ENCODE measurements at places on chromosomes 7 and 10.

DNA sequence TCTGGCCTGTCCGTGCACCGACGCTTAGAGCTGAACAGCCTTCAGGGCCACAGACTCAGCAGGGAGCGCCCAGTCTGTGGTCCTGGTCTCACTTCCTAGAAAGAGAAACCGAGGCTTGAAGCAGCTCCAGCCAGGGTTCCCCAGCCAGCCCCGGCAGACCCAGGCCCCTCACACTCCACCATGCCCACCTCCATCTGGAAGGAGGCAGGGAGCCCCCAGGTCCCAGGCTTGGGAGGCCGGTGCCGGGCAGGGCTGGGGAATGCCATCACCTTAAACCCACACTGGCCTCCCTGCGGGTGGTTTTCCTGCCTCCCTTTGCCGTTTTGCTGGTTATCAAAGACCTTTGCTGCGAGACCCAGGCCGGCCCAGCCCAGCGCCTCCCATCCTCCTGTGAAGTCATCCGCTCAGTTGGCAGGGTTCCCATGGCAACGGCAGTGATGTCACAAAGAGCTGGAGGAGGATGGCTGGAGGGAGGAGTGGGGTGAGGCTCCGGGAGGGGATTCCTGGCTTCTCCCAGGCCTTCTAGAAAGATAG lies 24.0 kb downstream of the ELFN1 start:
- no peak for DNase-seq

DNA sequence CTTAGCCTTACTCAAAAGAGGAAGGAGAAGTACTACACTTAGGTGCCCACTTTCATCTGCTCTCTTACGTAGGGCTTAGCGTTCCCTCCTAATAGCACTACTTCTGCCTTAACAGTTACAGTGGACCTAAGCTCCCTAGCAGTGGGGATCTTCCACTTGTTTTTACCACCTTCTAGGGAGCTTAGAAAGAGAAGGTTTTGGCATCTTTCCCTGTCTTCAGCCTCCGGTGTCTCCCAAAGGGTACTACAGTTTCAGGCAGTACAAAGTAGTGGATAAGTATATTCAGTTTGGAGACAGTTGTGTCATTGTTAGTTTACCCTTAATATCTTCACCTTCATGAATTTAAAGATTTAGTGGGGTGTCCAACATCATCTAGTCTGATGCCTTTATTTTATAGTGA lies 14.6 kb downstream of the CHRM2 start:
- DNase-seq = no peak

GRCh38 chr10:114471906-114472876 lies 67.9 kb upstream of the AFAP1L2 start:
- no peak for DNase-seq

DNA sequence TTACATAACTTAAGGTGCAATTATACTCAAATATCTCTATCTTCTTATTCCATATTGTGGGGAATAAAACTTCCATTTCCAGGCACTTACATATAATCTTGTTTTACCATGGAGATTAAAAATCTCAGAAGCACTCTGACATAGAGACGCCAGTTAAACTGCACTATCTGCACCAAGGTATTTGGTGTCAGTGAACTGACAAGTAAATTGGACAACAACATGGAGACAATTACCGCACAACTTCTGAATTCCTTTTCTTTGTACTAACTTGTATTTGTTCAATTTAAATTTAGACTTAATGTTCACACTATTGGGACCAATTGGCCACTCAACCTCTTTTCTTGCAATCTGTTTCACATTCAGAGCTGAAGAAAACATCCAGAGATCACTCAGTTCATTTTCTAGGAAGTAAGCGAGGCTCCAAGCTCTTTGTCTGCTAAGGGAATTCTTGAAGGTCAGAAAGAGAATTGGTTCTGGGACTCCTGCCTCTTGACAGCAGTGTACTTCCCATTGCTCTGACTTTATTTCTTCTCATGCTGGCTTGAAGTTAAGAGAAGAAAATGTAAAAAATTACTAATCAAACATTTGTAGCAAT lies 184.7 kb downstream of the CHCHD3 start:
- no peak for DNase-seq

GRCh38 chr7:2169923-2170575 lies 62.7 kb downstream of the MAD1L1 start:
- DNase-seq = no peak

- DNase-seq = no peak
Measured at GRCh38 chr10:117723343-117723742, 180.8 kb downstream of the EMX2 start.

DNA sequence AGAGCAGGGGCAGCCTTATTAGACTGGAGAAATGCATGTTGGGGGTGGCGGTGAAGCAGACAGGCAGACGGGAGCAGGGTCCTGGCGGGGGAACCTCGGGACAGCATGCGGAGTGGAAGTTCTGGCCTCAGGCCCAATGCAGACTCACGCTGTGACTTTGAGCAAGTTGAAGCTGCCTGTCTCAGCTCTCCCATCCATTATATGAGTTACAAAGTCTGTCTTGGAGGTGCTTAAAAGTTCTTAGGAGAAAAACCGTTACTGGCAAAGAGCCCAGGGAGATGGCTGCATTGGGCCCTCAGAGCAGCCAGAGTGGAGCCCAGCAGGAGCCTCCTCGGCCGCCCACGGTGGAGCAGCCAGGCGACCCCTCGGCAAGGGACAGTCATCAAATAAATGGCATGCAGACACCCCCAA lies 509.5 kb downstream of the PLXNA4 start:
- peak; percentile 72 for DNase-seq

DNA sequence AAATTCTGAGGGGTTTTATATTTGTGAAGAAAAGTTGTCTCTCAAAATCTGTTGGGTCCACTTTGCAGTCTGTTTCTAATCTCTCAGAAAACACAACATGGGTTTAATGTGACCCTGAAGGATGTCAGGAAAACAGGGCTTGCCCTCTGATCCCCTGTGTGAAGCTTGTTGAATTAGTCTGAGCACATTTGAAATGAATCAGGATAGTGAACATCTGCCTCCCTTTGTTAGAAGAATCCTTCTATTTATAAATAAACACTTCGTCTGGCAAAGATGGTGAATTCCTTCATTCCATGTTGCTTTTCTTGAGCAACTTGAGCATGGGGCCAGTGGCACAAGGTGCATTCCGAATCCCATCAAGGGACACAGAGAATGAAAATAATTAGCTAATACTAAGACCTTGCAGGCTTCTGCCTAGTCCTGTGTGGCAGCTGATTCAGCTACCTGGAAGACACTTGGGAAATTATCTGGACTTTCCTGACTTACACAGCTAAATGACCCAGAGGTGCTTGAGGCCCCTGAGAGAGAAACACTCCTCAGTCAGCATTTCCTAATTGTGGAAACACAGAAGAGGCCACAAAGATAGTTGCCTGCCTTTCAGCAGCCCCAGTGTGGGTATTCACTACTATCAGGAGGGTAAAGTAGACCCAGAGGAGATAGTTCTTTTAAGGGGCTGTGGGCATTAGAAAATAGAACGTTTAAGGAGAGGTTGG lies 305.5 kb downstream of the C7orf25 start:
- no peak for DNase-seq

GRCh38 chr10:121302541-121303180 lies 295.6 kb downstream of the FGFR2 start:
- no peak for DNase-seq

DNA sequence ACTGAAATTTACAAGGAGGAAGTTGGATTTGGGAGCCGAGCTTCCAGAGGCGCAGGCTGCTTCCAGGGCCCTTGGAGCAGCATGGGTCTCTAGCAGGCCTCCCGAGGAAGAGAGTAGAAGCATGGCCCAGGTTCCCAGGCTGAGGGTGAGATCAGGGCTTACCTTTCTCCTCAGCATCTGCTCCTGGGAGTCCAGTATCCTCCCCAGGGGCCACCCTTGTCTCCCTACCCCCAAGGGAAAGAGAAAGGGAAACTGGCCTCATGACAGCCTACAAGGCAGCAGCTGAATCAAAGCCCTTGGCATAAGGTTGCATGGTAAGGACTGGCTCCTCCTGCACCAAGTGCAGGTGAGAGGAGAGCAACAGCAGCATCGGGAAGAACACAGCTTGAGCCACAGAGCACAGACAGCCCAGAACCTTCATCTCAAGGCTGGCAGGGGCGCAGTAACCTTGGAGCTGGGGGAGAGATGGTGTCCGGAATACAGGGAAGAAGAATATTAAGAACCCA lies 114.5 kb downstream of the MARCHF5 start:
- DNase-seq = no peak

- DNase-seq = no peak
Measured at GRCh38 chr10:31424473-31424872, 105.5 kb downstream of the ZEB1 start.

DNA sequence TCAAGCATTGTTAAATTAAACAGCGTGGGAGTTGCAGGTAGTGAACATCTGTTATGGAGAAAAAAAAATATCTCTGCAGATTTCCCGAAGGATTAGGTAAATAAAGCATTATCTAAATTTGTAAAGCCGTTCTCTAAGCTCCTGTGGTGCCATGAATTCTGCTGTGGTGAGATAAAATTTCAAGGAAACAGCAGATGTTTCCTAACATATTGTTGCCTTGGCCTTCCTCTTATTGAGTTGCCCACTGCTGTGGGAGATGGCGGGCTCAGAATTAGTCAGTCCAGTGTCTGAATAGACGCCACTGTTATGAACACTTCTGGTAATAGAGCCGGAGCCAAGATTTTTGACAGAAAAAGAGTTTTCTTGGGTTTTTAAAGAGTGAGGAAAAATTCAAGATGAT lies 82.6 kb upstream of the ELMO1 start:
- no peak for DNase-seq

GRCh38 chr10:6445671-6446316 lies 134.3 kb downstream of the PRKCQ start:
- peak; percentile 77 for DNase-seq

DNA sequence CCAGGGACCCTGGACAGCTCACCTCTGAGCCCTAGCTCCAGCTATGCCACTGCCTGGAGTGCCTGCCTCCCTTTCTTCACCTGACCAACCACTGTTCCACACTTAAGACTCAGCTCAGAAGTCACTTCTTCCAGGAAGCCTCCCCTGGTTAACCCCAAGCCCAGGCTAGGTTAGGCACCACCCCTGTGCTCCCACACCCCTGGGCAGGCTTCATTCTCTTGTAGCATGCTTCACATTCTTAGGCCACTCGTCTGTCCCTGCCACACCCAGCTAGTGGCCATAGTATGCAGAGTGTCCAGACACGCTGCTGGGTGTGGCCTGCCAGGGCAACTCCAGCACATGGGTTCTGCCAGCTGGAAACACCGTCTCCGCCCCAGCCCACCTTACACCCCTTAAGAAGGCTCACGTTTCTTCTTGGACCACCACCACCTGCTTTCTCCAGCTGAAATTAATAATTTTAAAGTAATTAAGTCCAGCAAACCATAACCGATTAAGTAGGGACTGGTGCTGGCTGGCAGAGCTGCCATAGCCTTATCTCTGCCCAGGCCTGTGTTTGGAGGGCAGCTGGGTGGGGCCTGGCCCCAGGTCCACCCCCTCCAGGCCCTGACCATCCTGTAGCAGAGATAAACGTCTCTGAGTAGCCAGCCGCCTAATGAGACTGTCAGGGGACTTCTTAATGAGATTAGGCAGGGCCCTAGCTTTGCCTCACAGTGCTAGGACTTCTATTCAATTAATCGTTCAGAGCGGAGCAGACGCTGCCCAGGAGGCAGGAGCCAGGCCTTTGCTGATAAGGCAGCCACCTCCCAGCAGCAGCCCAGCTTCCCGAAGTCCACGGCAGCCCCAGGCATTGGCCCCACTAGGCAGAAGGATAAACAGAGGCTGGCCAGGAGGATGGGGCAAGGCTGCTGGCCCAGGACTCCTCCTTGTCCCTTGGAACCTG lies 20.5 kb downstream of the GRID1 start:
- DNase-seq = no peak

- DNase-seq = peak; percentile 90
Measured at GRCh38 chr7:20786779-20787659, at the start of gene SP8. SP8 (minus strand) TSS chr7:20786886; CDS start chr7:20786798, 88 bp downstream.

DNA sequence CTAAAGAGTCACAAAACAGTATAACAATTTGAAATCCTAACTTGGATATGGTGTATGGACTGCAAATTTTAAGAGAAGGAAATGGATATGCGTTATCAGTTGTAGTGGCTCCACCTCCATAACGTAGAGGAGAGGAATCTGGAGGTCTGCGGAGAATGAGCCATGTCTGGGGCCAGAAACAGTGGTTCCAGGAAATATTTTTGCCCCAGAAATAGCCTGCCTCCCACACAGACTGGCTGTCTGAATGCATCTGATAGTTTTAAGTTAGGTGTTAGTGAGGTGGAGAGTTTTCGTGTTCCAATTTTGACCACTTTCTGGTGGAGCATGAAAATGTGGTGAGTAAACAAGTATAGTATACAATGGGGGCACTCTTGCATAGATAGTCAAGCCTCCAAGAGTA lies 1.6 kb downstream of the PHTF2 start:
- DNase-seq = no peak

DNA sequence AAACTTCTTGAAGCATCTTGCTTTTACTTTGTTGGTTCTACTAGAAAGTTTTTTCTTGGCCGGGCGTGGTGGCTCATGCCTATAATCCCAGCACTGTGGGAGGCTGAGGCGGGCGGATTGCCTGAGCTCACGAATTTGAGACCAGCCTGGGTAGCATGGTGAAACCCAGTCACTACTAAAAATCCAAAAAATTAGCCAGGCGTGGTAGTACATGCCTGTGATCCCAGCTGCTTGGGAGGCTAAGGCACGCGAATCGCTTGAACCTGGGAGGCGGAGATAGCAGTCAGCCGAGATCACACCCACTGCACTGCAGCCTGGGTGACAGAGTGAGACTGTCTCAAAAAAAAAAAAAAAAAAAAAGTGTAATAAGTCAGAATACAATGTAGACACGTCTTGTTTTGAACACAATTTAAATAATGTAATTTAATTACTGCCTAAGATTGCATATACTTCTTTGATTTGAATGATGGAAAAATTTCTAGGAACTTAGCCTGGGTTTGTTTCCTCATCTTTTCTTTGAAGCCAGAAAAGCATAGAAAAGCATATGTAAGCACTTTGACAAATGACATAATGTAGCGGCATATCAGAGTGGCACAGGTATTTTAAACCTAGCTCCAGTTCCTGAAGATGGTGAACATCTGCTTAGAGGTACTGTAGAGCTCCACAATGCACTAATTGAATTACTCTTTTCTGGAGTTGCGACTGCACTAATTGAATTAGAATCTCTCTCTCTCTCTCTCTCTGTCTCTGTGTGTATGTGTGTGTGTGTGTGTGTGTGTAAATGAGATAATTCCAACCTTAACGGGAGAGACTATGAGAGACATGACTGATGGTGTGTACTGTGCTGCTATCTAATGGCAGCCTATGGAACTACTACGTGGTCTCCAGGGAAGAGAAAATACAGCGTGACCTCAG lies 87.8 kb downstream of the BTRC start:
- peak; percentile 38 for DNase-seq

GRCh38 chr7:114822131-114822530 lies 99.8 kb upstream of the MDFIC start:
- DNase-seq = no peak

All from spinal cord (tissue), 10 donors.